NCI-H82 (cell line): ENCODE measurements at places on chromosomes 13 and 19.

- no peak for DNase-seq
Observed at GRCh38 chr13:46389457-46390451, 2.7 kb upstream of the RUBCNL start.

DNA sequence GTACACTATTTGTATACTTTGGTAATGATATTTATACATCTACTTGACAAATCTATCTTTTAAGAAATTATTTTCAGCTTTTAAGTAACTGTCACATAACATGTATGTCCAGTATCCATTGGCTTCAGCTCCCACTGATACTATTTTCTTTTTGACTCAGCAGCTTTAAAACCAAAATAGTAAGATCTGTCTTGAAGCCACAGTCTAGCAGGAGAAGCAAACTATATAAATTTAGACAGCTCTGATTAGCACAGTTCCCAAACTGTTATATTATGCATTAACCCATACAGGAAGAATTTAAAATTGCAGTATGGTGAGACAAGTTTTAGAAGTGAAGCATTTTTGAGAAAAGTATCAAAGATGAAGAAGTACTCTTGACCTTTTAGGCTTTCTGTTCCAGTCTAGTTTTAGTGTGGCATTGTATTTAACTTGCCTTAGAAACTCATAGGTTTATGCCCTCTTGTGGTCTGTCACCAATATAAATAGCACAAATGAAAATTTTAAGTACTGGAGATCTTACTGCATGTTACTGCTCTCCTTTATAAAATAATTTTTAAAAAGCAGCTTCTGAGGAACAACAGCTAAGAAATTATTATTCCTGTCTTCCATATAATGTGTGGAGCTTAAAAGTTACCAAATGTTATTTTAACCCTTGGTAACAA lies 24.7 kb downstream of the URI1 start:
- DNase-seq: peak; percentile 26

DNA sequence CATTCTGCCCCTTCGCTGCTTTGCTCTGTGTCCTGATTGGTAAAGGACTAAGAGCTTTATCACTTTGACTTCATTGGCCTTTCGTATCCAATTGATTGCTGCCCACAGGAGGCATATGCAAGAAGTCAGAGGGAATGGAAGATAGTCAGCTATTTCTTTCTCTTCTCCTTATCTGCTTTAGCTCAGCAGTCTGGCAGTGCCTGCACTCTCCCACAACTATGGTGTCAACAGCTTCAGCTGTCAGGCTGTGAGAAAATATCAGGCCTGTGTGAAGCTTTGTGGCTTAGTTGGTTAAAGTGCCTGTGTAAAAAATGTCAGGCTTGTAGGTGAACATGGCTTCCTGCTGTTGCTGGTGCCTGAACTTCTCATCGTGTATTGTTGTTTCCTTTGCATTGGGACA lies 243.0 kb downstream of the PCDH17 start:
- no peak for DNase-seq

DNA sequence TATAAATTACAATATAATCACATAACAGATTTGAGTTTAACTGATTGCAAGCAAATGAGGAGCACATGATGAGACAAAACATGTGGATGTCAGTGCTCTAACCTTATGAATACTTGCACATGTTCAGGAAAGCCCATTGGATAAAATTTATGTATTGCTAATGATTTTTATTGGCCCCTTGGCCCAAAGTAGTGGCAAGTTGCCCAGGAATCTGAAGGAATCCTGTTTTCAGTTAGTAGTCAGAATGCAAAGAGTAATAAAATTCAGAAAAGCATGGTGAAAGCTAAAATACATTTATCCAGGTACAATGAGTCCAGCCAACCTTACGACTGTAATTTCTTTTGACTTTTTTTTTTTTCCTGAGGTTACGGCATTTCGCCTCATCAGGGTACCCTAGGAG lies 1539.4 kb downstream of the EFNB2 start:
- no peak for DNase-seq

DNA sequence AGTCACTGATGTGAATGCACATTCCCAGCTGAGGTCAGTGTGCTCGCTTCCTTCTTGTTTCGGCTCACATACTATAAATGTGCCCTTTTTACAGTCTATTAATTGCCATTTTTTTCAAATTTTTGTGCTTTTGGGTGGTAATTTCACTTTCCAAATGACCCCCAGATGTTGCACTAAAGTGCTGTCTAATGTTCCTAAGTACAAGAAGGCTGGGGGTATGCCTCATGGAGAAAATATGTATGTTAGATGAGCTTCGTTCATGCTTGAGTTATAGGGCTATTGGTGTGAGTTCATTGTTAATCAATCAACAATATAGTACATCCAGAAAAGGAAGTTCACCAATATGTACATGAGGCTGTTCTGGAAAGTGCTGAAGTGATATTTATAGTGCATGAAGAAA lies 84.7 kb downstream of the KL start:
- no peak for DNase-seq

- DNase-seq: peak; percentile 38
Observed at GRCh38 chr13:71758828-71759227, 108.2 kb downstream of the DACH1 start.

DNA sequence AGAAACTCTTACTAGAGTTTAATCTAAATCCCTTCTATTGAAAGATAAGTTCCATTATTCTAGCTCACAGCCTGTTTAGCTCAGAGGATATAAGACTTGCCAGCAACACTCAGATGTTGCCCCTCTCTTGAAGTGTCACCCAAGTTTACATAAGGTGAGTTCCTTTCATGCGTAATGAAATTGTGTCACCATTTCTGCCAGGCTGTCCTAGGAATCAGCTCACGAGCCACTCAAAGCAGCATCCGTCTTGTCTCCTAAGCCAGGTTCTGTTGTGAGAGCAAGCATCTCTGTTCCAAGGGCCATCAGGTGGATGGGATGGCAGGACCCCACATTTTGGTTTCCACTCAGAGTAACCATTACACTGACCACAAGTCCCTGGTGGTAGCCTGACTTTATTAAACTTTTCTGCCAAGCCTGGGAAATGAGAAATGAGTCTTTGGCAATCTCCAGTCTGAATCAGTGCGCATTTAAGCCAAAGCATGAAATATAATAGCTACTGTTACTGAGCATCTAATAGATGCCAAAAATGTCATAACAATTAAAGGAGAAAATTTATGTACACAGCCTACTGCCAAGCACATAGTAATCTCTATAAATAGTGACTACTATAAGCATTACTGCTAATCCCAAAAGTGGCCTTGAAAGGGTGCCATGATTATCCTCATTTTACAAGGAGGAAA lies 179.6 kb upstream of the MIR17HG start:
- DNase-seq: peak; percentile 43

DNA sequence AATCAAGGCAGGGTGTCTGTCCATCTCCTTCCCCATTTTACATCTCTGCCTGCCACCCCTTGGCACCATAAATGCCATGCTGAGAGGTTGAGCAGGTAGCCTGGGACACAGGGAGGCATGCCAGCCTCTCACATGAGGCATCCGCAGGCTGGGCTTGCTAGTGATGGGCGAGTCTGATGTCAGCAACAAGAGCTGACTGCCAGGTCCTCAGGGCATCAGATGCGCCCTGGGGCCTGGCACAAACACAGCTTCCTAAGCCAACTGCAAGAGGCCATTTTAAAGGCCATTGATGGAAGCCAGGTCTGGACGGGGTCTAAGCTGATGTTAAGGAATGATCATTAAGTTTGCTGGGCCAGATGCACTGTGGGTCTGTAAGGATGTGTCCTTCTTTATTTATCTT lies 34.6 kb downstream of the MYH14 start:
- DNase-seq: no peak

GRCh38 chr13:114127473-114128347 lies 4.7 kb downstream of the RASA3 start:
- DNase-seq: no peak

DNA sequence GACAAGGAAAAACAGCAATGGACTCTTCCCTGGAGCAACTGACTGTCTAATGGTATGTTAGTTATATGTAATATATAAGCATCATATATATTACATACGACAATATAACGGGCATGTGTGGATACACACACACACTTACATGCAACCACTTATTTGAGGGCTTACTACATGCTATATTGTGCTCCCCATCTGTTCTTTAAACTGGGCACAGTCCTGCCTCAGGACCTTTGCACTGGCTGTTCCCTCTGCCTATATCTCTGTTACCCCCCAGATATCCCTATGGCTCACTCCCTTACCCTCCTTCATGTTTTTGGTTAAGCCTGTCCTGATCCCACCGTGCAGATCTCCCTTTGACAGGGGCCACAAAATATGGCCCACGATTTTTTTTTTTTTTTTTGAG lies 10.2 kb downstream of the TICAM1 start:
- no peak for DNase-seq

DNA sequence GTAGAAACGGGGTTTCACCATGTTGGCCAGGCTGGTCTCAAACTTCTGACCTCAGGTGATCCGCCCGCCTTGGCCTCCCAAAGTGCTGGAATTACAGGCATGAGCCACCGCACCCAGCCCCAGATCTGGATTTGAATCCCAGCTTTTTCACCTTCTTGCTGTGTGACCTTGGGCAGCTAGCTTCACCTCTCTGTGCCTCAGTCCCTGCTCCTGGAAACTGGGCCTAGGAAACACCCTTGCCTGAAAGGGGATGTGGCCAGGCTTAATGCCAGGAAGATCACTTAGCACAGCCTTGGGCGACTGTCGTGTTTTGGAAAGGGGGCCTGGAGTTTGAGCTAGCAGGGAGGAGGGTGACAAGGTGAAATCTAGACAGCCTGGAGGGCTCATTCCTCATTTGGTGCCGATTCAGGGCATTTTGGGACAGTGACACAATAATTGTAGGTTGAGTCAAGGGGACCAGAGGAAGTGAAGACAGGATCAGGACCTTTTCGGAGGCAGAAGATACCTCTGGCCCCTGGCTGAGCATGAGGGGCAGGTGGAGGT lies 1.8 kb downstream of the PGPEP1 start:
- no peak for DNase-seq

GRCh38 chr13:75088915-75089314 lies 393.1 kb downstream of the TBC1D4 start:
- DNase-seq: no peak

DNA sequence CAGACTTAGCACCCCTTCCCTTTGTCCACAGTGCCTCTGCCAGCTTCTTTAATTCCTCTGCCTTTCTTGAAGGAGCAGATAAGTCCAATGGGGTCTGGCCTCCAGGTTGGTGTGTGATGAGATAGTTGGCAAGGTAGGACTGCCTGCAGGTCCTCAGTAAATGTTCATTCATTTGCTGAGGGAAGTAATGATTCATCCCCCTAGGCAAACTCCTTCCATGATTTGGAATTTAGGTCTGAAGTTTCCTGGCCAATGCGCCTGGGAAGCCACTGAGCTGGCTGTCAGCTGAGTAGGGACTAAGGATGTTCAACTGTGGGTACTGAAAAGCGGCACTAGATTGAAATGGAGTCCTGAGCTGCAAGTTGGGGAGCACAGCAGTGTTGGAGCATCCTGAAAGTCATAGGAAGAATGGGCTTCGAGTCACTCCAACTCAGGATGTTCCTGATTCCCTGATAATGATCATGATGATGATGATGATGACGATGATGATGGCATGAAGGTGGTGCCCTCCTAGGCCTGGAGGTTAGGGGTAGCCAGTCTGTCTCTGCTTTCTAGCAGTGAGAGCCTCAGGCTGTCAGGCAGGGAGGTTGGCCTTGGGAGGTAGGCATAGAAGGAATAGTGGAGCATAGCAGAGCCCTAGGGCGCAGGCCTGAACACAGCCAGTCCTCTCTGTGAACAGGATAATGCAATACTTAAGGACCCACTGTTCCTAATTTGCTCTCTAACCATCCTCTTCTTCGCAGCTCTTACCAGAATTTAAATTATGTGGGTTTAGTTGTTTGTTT lies 44.7 kb downstream of the COL4A2 start:
- no peak for DNase-seq

GRCh38 chr13:91544723-91545122 lies 146.3 kb downstream of the GPC5 start:
- DNase-seq: peak; percentile 20

DNA sequence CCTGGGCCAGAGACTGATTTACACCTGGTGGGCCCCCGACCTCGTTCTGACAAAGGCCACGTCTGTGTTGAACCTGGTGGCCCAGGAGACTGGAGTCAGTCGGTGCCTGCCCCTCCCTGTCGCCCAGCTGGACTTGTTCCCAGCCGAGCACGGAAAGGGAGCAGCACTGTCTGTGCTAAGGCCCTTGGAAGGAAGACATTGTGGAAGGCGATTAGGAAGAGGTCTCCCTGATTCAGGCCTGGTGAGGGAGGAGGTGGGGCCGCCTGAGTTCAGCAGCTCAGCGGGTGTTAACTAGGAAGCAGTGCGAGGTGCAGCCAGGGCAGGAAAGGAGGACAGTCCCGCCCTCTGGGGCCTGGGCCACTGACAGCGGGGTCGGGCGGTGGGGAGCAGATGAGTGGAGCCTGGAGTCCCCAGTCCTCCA lies 64.7 kb downstream of the GPR12 start:
- DNase-seq: peak; percentile 54

DNA sequence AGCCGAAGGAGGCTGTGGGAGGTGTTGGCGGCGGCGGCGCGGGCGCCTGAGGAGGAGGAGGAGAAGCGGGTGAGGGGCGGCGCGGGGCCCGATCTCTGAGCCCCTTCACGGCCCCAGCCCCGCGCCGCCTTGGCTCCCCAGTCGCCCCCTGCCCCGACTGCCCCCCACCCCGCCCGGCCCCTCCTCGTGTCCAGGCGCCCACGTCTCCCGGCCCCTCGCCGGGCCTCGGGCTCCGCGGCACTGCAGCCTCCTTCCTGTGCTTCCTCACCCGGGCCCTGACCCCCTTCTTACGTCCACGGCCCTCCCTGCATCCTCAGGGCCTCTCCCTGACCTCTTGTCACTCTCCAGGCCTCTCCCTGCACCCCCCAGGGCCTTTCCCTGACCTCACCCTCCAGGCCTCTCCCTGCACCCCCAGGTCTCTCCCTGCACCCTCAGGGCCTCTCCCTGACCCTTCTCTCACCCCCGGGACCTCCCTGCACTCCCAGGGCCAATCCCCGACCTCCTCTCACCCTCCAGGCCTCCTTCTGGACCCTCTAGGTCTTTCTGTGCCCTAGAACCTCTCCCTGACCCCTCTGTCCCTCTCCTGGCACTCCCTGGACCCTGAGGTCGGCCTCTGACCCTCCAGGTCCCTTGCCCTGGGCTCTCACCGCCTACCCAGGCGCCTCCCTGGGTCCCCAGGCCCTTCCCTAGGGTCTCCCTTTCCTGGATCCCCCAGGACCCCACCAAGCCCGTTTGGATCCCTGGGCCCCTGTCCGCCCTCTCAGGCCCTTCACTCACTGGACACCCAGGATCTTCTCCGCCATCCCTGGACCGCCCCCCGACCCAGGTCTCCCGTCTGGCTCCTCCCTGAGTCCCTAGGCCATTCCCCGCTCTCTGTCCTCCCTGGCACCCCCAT lies 460 bp downstream of the KMT5C start:
- DNase-seq: no peak

DNA sequence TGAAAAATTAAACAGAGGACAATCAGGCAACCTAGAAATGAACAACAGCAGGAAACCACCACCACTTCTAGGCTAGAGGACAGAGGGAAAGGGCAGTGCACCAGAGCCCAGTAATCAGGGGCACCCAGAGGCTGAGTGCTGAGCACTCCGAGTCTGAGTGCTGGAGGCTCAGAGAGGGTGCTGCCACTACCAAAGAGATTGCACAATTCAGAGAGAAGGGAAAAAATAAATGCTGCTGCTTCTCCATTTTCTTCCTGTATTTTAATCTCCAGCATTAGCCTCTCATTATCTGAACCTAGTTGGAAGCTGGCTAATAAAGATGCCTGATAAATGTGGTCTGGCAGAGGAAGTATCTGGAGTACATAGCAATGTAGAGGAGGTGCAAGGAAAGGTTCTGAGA lies 11.8 kb upstream of the ZNF175 start:
- DNase-seq: no peak

GRCh38 chr13:43799191-43799590 lies 12.4 kb upstream of the ENOX1 start:
- peak; percentile 59 for DNase-seq
